ENCODE measurements at places on chromosomes 2 and 18.

DNA sequence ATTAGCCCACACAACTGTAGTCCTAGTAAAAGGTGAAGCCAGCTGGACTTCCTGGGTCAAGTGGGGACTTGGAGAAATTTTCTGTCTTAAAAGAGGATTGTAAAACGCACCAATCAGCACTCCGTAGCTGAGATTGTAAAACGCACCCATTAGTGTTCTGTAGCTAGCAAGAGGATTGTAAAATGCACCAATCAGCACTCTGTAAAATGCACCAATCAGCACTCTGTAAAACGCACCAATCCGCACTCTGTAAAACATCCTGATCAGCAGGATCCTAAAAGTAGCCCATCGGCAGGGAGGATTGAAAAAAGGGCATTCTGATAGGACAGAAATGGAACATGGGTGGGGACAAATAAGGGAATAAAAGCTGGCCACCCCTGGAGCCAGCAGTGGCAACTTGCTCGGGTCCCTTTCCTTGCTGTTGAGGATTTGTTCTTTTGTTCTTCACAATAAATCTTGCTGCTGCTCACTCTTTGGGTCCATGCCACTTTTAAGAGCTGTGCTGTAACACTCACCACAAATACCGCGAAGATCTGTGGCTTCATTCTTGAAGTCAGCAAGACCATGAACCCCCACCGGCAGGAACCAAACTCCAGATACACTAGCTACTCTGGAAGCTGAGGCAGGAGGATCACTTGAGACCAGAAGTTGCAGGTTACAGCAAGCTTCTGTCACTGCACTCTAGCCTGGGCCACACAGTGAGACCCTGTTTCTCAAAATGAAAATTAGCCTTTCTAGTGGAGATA, 102.6 kb downstream of the HS6ST1 start:
- no peak for DNase-seq

GRCh38 chr18:43888598-43888997, 611.3 kb upstream of the SYT4 start:
- DNase-seq = no peak

- no peak for DNase-seq
Measured at GRCh38 chr2:39218391-39218790, 25.4 kb downstream of the CDKL4 start.

GRCh38 chr2:97745474-97746174, 32.2 kb downstream of the ZAP70 start:
- DNase-seq = no peak

GRCh38 chr2:217014328-217015105, 154.7 kb upstream of the TNP1 start:
- DNase-seq = no peak

- peak; percentile 13 for DNase-seq
Measured at GRCh38 chr2:23312996-23313606, 71.9 kb upstream of the KLHL29 start.

- DNase-seq = no peak
Measured at GRCh38 chr18:32937066-32937465, 164.2 kb upstream of the KLHL14 start.

- no peak for DNase-seq
Measured at GRCh38 chr2:207061181-207061580, 104.6 kb downstream of the KLF7 start.
